ENCODE measurements at places on chromosomes 6 and 20.
A peak's percentile ranks its signal among the peaks of the same experiment; 100 is the strongest.

DNA sequence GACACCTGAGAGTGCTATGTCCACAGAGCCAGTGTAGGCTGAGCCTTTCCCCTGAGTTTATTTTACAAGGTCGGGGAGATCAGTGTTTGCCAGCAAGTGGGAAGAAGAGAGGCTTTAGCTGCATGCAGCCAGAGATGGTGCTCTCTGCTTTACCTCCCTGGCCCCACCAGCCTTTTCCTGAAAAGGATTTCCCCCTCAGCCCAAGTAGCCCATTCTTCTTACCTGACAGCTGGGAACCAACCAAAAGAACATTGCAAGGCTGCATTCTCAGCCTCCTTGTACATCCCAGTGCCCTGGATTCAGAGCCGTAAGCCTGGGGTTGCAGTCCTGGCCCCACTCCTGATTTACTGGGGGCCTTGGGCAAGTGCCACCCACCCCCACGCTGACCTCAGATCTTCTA is 16.9 kb downstream of the SNPH start:
- DNase-seq: no peak

DNA sequence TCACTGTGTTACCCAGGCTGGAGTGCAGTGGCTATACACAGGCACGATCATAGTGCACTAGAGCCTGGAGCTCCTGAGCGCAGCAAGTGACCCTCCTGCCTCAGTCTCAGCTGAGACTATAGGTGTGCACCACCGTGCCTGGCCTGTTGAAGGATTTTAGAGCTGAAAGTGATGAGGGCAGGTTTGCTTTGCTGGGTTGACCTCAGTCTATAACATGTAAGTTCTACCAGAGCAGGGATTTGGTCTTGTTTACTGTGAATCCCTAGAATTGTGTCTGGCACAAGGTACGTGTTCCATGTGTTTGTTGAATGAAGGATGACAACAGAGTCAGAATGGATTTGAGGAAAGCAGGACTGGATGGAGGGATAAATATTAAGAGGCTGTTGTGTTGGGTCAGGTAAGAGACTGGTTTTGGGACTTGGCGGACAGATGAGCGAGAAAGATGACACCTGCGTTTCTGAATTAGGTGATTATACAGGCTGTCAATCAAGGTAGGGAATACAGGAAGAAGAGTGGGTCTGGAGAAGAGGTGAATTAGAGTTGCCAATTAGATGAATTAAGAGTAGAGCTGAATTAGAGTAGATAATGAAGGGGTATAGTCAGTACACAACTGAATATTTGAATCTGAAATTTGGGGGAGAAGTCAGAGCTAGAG is 6.5 kb downstream of the ASXL1 start:
- no peak for DNase-seq

DNA sequence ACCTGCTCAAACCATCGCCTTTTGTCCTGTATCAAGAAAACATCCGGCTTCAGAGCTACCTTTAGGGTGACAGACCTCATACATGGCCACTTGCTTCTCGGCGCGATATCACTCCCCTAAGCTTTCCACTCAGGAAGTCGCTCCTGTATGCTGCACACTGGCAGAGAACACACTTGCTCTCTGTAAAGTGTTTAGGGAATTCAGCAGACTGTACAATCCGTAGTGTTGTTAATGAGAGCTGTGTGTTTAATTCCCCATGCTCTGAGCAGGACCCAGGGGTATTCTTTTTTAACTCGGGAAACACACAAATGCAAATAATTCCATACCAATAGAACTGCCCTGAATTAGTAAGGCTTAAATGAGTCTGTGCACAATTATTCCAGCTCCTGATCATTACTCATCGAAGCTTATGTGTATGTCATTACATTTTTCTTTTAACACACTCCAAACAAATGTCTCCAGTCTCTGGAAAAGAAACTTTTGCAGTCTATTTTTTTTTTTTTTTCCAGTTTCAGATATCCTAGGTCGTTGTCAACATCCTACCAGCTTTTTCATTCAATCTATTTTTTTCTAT is 338.7 kb upstream of the ARID1B start:
- DNase-seq: no peak

GRCh38 chr6:100229512-100229911 is 235.2 kb downstream of the SIM1 start:
- DNase-seq: no peak

- DNase-seq: no peak
Measured at GRCh38 chr6:106609699-106610098, 19.6 kb downstream of the RTN4IP1 start.

GRCh38 chr6:44342489-44342888 is at the start of gene SPATS1:
Gene SPATS1 (plus strand): TSS chr6:44342650. CDS start chr6:44343096, 446 bp downstream.
- peak; percentile 18 for DNase-seq

GRCh38 chr6:90536520-90536919 is 50.4 kb downstream of the MAP3K7 start:
- DNase-seq: no peak

DNA sequence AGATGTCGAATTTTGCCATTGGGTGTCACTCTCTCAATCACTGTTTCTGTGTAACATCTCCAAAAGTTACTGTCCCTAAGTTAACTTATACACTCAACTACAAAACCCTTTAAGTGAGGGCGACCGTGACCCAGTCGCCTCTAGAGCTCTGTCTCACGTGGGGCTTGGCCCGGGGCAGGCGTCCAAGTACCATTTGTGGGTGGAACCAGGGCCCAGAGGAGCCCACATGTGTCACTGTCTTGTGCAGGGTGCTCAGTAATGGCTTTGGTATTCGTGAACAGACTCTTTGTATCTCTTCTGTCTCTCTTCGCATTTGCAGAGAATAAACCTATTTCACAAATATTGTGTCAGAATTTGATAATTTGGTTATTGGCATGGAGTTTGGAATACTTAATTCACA is 109.9 kb upstream of the THBS2 start:
- no peak for DNase-seq

DNA sequence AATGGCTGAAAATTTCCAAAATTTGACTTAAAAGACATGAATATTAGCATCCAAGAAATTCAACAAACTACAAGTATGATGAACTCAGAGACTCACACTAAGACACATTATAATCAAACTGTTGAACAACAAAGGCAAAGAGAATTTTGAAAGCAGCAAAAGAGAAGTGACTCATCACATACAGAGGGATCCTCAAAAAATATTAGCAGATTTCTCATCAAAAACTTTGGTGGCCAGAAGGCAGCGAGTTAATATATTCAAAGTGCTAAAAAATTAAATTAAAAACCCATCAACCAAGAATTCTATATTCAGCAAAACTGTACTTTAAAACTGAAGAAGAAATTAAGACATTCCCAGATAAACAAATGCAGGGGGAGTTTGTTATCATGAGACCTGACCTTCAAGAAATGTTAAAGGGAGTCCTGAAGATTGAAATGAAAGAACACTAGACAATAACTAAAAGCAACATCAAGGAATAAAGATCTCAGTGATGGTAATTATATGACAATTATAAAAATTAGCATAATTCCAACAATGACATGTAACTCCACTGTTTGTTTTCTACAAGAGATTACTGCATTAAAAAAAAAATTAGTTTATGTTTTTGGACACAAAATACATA is 150.0 kb downstream of the RNASET2 start:
- no peak for DNase-seq

GRCh38 chr20:42441864-42442331 is 747.8 kb downstream of the PTPRT start:
- DNase-seq: peak; percentile 31

DNA sequence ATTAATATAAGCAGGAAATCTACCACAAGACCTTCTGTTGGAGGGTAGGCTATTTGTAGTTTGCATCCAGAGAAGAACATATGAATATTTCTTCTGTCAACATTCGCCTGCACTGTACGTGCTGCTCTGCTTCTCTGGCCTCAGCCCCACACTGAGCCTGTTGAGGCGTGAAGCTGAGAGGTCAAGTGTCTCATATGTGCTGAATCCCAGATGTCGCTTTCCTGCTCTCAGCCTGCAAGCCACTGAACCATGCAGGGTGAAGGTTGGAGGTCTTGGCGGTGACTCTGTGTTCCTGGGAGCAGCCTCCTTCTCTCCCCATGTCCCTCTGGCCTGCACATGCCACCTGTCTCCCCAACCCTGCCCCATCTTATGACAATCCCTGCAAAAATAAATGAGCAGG is 83.6 kb downstream of the TMEM170B start:
- DNase-seq: no peak

DNA sequence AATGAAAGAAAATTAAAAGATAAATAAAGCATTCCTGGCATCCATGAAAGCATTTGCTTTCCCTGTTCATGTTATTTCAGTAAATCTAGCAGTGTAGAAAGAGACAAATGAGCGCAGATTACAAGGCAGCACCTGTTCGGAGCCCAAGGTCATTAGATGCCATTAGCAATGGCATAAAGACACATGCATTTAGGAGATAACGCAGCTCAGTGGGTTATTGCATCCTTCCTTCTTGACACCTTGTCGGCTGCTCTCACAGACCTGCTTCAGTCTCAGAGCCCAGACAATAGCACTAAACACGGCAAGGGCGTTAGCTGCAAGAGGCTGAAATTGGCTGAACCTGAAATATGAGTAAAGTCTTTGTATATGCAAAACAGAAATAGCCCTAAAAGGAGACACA is 140.3 kb downstream of the ATXN1 start:
- no peak for DNase-seq

DNA sequence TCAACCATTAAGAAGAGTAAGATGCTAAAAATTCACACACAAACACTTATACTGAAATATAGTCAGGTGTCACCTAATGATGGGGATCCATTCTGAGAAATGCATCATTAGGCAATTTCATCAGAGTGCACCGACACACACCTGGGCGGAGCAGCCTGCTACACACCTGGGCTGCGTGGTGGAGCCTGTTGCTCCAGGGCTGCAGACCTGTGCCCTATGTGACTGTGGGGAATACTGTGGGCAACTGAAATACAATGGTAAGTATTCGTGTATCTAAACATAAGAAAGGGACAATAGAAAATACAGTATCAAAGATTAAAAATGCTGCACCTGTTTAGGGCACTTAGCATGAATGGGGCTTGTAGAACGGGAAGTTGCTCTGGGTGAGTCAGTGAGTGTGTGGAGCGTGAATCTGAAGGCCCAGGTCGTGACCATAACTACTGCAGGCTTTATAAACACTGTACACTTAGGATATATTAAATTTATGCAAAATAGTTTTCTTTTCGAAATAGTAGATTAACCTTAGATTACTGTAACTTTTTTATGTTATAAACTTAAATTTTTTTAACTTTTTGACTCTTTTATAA is 124.4 kb upstream of the AFDN start:
- DNase-seq: no peak

DNA sequence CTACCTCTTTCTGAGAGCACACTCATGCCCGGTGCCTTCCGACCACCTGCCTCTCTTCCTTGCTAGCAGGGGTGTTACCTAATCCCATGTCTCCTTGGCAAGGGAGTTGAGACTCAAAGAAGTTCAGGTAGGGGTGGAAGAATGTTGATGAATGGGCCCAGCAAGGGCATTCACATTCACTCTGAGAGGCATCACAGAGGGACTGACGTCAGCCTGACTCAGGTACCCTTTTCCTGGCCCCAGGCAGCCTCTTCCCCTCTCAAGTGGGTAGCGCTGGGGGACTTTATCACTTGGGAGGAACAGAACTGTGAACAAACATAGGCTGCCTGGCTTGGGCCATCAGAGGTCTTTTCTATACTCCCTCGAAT is 35.3 kb downstream of the HM13 start:
- DNase-seq: no peak

DNA sequence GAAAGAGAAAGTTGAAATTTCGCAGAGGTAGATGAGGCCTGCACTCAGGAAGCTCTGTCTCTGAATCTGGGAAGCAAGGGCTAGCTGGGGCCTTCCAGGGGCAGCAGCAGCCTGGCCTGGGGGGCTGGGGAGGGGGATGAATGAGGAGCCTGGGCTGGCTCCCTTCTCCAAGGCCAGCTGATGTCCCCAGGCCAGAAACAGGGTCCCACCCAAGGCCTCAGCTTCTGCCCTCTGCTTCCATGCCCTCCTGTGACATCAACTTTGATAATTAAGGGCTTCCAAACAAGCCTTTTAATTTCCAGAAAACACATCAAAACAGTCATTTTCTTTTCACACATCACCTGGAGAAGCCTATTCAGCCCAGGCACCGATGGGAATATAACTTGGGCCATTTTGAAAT is 15.4 kb downstream of the TFAP2A start:
- DNase-seq: no peak

- DNase-seq: no peak
Measured at GRCh38 chr6:129672881-129673631, 36.9 kb downstream of the ARHGAP18 start.

- DNase-seq: no peak
Measured at GRCh38 chr6:128111096-128111495, 210.2 kb upstream of the THEMIS start.

GRCh38 chr20:39142407-39143096 is 180.4 kb downstream of the DHX35 start:
- no peak for DNase-seq

DNA sequence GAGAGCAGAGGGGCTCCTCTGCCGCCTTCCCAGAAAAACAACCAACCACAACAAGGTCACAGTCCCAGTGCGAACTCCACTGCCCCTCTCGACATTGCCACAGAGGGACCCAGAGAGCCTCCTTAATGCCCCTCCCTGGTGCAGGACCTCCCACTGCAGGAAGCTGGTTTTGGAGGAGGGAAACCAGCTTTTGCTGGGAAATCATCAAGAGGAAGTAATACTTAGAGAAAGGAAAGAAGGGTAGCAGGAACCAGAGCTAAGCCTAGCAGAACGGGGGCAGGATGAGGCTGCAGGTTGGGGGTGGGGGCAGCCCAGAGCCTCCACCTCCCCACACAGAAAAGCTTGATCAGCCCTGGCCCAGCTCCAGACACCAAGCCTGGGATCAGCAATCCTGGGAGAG is 37.7 kb upstream of the SIRPA start:
- DNase-seq: no peak

- DNase-seq: no peak
Measured at GRCh38 chr6:87333033-87333432, 4.0 kb upstream of the GJB7 start.

DNA sequence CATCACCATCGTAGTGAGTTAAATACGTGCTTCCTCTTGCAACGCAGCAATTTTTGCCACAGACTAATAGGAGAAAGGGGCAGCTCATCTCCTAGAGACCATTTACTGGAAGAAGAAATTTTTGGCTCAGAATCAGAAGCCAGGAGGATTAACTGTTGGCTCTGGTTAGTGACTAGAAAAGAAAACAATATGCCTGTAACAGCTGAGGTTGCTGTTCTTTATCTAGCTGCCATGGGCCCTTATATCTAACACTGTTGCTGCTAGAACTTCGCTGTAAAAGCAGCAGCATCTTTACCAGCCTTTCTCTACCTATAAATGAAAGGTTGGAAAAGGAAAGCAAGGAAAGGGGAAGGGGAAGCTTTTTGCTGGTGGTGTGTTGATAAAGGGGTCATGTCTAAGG is 65.9 kb downstream of the FAM135A start:
- no peak for DNase-seq

GRCh38 chr6:63708631-63709030 is 73.0 kb downstream of the PHF3 start:
- DNase-seq: no peak

DNA sequence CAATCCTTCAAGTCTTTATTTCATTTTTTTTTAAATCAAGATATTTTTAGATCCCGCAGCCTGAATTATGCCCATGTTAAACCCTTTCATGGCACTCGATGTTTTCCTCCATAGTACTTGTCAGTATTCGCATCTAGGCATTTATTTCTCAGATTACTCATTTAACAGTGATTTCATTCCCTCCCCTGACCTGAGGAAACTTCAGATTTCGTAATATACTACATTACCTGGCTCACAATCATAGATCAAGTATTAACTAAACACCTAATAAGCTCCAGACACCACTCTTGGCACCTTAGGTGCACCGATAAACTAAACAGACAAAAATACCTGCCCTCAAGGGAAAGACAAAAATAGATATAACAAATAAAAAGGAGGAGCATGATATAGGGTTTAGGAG is 413.2 kb upstream of the GJE1 start:
- DNase-seq: no peak

GRCh38 chr20:44901974-44902373 is 7.9 kb upstream of the PABPC1L start:
- DNase-seq: peak; percentile 15
